ENCODE measurements at places on chromosomes 11 and 22. TPM values are rescaled to one million over a fixed set of nuclear protein-coding genes. Genes with fewer than 3 reads are reported as not detected.

GRCh38 chr22:26045860-26046259, 123.4 kb upstream of the SEZ6L start:
- no peak overlapping the region for H3K4me3 ChIP-seq
- H3K4me1 ChIP-seq = no peaks in the 10 kb centered on the region
- DNase-seq = no peak

DNA sequence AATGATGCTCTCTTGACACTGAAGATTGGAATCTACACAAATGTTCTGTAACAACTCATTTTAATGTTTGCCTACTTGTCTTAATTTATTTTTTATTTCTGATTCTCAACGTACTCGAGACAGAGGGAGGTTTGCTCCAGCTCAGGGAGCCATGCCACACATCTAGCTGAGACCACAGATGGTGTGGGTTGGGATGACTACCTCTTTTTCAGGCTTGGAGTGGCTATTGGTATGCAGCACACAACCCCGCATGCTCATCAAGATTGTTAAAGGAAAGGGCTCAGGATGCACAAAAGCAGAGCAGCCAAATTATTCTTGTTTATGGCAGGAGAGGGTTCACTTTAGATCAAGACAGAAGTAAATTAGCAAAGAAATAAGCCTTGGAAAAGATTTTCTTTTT, 424.5 kb downstream of the OPCML start:
- H3K27ac ChIP-seq = no peak overlapping the region
- no peaks in the 10 kb centered on the region for H3K4me1 ChIP-seq
- DNase-seq = no peak
- no peak overlapping the region for H3K4me3 ChIP-seq

GRCh38 chr11:11909727-11910126, 68.0 kb downstream of the USP47 start:
- DNase-seq = no peak
- H3K4me3 ChIP-seq = no peak overlapping the region
- H3K27ac ChIP-seq = no peak overlapping the region
- H3K4me1 ChIP-seq = no peaks in the 10 kb centered on the region

- no peaks in the 10 kb centered on the region for H3K36me3 ChIP-seq
- no peak overlapping the region for H3K27ac ChIP-seq
- H3K27me3 ChIP-seq = no peaks in the 10 kb centered on the region
These were observed 50.0 kb downstream of the IGSF9B start for GRCh38 chr11:133906746-133907145.

GRCh38 chr11:14543260-14543659, 23.1 kb upstream of the PSMA1 start:
- H3K27me3 ChIP-seq = no peaks in the 10 kb centered on the region
- no peak overlapping the region for H3K27ac ChIP-seq
- no peak overlapping the region for H3K4me3 ChIP-seq
- peaks cover 34% of the 10 kb centered on the region for H3K4me1 ChIP-seq
- DNase-seq = no peak

- no peaks in the 10 kb centered on the region for H3K36me3 ChIP-seq
- H3K27me3 ChIP-seq = no peaks in the 10 kb centered on the region
- no peaks in the 10 kb centered on the region for H3K4me1 ChIP-seq
- H3K4me3 ChIP-seq = no peak overlapping the region
These were observed 560.8 kb downstream of the ETS1 start for GRCh38 chr11:128026596-128026995.

ELFN2 gene
- 4.8 TPM for polyA plus RNA-seq

DNA sequence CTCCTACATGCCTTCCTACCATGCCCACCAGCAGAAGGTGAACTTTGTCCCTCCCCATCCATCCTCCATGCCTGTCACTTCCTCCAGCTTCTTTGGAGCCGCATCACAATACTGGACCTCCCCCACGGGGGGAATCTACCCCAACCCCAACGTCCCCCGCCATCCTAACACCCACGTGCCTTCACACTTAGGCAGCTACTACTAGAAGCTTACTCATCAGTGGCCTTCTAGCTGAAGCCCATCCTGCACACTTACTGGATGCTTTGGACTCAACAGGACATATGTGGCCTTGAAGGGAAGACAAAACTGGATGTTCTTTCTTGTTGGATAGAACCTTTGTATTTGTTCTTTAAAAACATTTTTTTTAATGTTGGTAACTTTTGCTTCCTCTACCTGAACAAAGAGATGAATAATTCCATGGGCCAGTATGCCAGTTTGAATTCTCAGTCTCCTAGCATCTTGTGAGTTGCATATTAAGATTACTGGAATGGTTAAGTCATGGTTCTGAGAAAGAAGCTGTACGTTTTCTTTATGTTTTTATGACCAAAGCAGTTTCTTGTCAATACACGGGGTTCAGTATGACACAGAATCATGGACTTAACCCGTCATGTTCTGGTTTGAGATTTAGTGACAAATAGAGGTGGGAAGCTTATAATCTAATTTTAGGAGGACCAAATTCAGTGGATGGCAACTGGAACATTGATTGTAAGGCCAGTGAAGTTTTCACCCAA, 56.1 kb downstream of the KCNJ1 start:
- no peaks in the 10 kb centered on the region for H3K4me1 ChIP-seq
- DNase-seq = no peak
- no peaks in the 10 kb centered on the region for H3K36me3 ChIP-seq
- no peak overlapping the region for H3K4me3 ChIP-seq
- no peak overlapping the region for H3K27ac ChIP-seq

DNA sequence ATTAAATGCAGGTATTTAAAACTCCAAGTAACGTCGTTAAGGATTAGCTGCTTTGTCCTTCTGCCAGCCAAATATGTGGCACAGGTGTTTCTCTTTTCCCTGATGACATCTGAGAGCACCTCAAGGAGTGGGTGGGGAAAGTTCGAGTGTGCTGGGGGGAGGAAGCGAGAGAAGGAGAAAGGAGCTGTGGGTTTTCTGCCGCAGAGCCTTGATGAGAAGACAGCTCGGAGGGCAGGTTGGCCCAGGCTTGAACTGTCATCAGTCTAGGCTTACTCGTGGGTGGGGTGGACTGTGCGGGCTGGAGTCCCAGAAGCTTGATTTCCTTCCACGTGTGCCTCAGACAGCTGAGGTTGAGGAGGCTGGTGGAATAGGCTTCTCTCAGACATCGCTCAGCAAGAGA, 15.2 kb upstream of the SORL1-AS1 start:
- no peak overlapping the region for H3K27ac ChIP-seq
- peaks cover 36% of the 10 kb centered on the region for H3K4me1 ChIP-seq
- no peaks in the 10 kb centered on the region for H3K36me3 ChIP-seq
- no peaks in the 10 kb centered on the region for H3K27me3 ChIP-seq
- no peak overlapping the region for H3K4me3 ChIP-seq
- peak; percentile 27 for DNase-seq

Data from testis (tissue), 5 donors.